Amygdala (tissue), 56 donors: ENCODE measurements at places on chromosomes 2 and 18.

DNA sequence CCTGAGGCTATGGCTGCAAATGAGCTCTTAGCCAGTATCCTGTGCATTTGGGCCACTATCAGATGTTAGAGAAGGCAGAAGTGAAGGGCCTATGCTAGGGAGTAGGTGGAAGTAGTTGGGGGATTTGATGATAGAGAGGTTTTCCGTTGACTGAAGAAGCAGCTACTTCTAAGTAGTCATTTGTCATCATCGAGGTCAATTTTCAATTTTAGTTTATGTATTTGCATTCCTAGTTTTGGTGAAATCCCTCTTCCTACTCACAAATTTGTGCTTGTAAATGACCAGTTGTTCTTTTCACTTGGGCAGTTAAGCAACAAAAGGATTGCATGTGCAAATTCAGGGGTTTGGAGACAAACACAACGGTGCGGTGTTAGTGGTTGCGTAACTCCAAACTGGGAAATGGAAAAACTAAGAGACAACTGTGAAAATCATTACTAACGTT lies 48.5 kb upstream of the PELI1 start:
- DNase-seq, result no peak

- DNase-seq, result no peak
Measured at GRCh38 chr2:227829337-227829736, 15.7 kb downstream of the CCL20 start.

- no peak for DNase-seq
Measured at GRCh38 chr18:56388571-56388970, 249.8 kb downstream of the TXNL1 start.

DNA sequence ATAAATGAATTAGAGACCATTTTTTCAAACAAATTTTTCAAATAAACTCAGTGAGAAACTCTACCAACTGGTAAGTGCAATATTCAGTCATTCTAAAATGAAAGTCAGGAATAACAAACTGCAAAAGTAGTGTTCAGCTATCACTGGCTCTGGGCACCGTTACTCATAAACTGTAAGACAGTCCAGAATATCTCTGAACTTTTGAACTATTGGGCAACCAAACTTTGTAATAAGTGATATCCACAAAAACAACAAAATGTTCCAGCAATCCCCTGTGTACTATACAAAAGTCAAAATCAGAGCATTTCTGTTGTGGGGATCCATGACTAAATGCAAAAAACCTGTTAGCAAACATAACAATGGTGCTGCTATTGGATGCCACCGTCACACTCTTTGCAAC lies 56.3 kb downstream of the SLC25A12 start:
- DNase-seq, result no peak

DNA sequence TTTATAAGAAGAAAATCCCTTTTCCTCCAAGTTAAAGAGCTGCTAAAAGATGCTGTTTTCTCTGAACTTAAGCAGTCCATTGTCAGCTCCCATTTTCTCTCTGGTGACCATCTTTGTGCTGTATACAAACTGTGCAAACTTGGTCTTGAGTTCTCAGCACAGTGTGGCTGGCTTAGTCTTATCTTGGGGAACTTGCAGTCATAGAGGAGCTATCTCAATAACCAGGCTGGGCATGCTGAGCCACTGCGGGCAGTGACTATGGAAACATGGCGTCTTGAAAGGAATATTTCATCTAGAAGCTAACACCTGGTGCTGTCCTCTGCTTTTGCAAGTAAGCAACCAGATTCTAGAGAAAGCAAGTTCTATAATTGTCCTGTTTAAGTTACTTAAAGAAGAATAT lies 1334.4 kb upstream of the CELF4 start:
- no peak for DNase-seq
